SJSA1 (cell line): ENCODE measurements at places on chromosomes 7 and 10.

DNA sequence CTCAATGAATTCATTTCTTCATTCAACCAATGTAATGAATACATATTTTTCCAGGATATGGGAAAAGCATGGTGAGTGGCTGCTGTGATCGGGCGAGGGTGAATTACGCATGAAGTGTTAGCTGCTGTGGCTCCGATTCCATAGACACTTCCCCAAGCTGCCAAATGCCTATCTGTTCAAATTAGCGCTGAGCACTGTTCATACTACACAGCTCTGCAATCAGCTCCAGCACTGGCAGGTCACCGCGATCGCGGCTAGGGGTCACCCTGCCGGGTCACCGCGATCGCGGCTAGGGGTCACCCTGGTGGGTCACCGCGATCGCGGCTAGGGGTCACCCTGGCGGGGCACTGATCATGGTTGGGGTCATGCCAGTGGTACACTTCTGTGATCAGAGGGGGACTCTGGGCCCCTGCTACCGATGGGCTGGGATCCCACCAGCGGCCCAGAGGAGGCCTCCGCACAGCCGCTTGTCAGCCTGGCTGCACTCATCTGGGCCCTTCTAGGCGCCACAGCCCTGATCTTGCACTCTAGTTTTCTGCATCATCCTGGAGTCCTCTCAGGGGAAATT, 49.3 kb downstream of the JAKMIP3 start:
- no peak for DNase-seq

DNA sequence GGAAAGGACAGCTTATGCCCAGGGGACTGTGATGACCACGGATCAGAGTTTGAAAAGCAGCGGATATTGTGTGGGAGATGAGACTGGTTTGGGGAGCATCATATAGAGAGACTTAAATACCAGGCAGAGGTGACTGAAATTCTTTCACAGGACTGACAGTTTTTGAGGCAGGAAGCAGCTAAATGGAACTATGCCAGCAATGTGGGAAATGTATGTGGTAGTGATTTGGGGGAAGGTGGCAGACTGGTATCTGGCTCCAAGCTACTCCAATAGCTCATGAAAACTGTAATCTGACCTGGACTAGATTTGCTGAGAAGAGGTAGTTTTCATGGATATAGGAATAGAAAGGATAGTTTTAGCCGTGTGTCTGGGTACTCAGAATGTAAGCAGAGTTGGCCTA, 592.6 kb downstream of the REEP3 start:
- DNase-seq: no peak

GRCh38 chr7:34596887-34597286, 61.1 kb upstream of the NPSR1 start:
- no peak for DNase-seq

DNA sequence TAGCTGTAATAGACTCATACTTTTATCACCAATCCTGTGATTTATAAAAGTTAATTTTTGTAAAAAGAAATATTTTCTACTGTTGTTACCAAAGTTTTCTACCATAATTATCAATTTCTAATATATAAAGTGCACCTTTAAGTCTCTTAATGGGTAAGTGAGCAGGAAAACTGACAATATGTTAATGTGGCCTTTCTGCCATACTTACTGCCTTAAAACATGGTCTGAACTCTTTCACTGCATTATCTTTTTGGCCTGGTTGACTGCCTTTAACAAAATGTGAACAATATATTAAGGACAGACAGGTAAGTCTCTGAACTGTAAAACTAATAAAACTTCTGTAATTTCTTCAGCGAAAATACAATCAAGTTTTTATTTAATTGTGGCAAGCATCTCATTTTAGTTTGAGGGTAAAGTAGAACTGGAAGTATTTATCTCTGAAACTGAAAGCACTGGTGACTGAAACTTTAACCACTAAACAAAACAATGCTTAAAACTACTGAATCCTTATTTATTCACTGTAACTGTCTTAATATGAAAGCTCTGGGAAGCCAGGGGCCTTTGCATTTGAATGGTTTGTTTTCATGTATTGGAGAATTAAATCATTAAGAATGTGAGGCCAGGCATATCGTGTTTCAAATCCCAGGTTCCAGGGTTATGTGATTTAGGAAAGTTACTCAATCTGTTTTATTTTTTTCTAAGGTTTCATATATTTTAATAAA, 948.8 kb upstream of the POT1 start:
- no peak for DNase-seq

DNA sequence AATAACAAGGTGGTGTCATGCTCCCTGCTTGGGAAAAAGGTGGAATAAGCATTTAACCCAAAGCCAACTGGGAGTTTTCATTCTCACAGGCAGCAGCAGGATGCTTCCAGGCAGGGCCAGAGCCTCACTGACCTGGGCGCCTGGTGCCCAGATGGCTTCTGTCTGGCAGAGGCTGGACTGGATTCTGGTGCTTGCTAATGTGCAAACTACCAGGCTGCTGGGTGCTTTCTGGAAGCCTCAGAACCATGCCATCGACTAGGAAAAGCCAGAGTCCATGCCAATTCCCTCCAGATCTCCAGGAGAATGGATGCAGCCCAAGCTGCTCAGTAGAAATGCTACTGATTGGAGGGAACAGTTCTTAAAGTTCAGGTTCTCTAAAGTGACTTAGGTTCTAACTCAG, 36.2 kb downstream of the VIPR2 start:
- no peak for DNase-seq

DNA sequence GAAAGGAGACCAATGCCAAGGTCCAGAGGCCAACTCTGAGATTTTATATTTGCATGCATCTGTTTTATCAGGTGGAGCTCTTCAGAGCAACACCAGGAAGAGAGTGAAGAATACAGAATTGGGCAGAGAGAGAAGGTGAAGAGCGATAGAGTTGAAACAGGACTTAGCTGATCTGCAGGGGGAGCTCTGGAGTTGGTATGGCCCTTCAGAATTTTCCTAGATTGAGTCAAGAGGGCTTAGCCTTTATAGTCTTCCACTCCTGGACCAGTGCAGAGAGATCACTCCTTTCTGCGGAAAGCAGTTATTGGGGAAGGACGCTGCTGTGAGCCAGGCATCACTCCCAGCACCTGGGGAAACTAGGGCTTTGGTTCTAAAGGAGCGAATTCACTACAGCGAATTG, 105.0 kb upstream of the DGKB start:
- DNase-seq: no peak

- no peak for DNase-seq
These were observed 64.9 kb upstream of the NRBF2 start for GRCh38 chr10:63068246-63068645.

DNA sequence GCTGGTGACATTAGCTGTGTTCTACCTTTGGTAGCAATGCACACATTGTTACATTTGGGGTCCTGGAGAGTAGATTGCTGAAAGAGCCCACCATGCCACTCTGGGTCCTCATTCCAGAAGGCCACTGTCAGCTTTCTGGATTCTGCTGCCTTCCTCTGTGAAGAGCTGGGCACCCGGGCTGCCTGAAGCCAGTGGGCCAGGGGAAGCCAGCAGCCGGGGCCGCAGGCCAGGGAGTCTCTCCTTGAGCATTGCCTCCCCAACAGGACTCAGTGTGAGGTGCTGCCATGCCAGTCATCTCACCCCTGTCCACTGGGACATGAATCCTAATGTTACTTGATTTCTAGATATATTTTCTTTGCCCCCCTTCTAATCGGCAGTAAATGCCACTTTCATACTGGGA, 234.0 kb downstream of the SKAP2 start:
- no peak for DNase-seq

GRCh38 chr7:141715794-141716689, 7.9 kb downstream of the WEE2 start:
- DNase-seq: no peak

- DNase-seq: no peak
These were observed 155.5 kb downstream of the UBE2H start for GRCh38 chr7:129797214-129797789.

- no peak for DNase-seq
These were observed 57.8 kb downstream of the MICU1 start for GRCh38 chr10:72567889-72568640.

- no peak for DNase-seq
These were observed 74.9 kb downstream of the RSU1 start for GRCh38 chr10:16742165-16742960.

- no peak for DNase-seq
These were observed 31.3 kb upstream of the FRAT2 start for GRCh38 chr10:97365761-97366351.

DNA sequence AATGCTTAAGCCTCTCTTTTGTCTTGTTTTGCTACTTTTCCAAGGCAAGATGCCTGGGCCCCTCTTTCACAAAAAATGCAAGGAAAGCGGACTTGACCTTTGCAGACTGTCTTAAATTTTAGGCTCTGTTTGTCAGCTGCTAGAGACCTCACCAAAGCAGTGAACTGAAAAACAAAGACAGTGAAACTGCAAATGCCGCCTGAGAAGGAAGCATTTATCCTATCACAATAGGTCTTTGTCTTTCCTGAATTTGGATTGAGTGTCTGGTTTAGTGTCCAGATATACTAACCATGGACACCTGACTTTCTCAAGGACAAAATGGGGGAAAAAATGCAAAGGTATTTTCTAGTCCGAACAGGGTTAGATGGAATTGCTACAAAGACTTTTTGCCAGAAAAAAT, 256.9 kb downstream of the INHBA start:
- no peak for DNase-seq

- no peak for DNase-seq
These were observed 1077.1 kb upstream of the C7orf33 start for GRCh38 chr7:147513451-147513850.

DNA sequence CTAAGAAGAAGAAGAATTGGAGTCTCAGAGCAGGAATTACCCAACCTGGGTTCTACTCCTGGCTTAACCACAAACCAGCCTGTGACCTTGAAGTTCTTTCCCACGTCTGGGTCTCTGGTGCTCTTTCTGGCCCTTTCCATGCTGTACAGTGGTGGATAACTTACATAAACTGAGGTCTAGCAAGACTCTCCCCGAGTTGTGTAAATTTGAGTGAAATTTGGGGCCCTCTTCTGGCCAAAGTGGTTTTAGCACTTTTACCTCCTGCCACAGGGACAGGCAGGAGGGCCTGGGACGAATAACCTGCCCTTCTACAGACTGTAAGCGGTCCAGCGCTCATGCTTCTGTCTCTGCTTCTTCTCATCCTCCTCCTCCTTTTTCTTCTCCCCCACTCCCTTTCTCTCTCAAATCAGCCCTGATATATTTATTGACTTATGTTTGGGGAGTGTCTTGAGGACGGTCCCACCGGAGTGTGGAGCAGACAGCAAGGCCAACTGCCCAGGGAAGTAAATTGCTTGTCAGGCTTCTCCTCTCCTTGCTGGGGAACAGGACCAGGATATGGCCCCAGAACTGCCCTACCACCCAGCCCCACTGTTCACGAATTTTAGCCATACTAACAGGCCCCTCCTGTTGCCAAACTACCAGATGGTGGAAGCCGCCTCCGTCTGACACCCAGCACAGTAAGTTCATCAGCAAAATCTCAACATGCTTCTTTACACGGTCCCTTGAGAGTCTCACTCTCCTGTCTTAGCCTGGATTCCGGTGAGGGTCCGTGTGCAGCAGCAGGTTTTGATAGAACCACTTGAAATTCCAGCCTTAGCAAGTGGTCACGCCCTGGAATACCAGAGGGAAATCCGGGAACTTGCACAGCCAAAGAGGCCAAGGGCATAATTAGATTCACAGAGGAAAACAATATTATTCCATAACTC, 4.0 kb upstream of the SH3PXD2A start:
- DNase-seq: peak; percentile 71

- no peak for DNase-seq
These were observed 5.5 kb upstream of the CFAP46 start for GRCh38 chr10:132947843-132948242.
